Stimulated activated CD8-positive, alpha-beta memory T cell treated with anti-CD3 and anti-CD28 coated beads, Interleukin-15, amount 100 ng/mL, for 24 hours (primary cell): ENCODE measurements at places on chromosomes 4 and X.

DNA sequence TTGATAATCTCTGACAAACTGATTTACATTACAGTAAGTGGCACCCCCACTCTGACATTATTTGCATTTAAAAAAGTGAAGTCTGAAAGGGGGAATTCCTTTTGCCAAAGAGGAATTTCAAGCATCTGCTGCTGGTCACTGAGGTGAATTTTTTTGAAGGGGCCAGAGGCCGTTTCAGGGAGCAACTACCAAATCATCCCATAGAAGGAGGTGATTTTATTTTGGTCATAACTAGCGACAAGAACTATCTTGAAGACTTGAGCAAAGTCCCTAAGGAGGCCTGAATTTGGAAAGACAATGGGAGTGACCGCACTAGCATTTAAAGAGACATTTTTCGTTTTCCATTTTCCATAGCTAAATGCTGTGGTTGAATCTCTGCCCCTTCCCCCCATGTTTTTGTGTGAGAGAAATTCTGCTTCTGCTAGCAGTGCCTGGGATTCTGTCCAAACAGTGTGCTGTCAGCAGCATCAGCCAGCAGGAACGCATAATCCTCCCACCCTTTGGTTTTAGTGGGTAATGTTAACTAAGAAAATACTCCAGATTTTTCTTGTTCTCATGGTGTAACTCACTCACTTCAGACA, 110.1 kb upstream of the MED14 start:
- no peak for DNase-seq

DNA sequence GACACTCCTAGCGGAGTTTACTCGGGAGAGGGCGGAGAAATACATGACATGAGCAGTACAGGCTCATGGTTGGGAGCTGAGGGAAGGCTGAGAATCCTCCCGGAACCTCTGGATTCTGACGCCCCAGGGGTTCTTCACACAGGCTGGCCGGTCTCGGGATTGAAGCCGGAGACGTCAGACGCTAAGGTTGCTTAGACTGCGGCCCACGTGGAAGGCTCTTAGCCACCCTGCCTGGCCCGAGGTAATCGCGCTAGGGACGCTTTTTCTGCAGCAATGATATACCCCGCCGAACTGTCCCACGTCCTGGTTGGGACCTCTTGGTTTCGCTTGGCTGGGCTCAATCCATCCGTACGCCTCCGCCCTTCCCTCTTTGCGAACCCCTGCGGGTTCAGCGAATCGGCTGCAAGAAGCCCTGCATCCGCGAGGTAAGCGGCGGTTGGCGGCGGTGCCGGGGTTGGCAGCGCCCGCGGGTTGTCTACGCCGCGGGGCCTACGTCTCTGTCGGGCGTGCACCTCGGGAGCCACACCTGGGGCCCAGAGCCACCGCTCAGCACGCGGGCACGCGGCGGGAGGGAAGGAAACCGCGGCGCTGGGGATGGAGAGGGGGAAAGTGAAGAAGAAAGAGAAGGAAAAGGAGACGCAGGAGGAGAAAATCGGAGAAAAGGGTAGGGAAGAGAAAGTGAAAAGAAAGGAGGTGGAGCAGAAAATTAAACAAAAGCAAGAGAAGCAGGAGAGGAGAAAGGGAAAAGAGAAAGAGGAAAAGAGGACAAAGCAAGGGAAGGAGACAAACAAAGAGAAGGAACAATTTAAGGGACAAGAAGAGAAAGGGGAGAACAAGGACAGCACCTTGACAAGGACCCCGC, at the start of gene ARL9:
ARL9 (plus strand) TSS at position 523 of the 862 bp plus-strand sequence; CDS start at position 595, 72 bp downstream.
- peak; percentile 31 for DNase-seq

GRCh38 chr4:173746424-173746823, 216.4 kb upstream of the HAND2 start:
- DNase-seq: no peak

DNA sequence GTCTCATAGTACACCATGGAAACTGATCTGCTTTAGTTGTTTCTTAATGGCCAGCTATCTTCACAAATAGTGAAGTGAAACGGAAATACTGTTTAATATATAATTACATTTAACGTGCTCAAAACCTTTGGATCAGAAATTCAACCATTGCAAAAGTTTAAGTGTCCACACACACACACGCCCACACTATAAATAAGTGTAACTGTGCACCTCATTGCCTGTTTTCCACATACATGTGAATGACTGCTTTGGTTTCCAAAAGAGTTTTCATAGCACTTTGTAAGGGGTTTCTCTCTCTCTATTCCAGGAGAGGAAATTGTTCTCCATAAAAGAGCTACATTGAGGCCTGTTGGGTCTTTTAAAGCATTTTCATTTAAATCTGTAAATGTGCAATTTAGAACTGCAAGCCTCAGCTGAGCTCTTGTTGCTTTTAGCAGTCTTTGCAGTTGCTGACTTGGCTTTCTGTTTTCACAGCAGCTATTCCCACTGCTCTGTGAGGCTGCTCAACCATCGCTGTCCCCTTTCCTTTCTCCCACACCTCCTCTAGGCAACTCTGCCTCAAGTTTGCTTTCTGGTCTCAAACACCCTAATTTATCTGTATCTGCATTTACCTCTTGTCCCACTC, 94.5 kb downstream of the RAPGEF2 start:
- no peak for DNase-seq

DNA sequence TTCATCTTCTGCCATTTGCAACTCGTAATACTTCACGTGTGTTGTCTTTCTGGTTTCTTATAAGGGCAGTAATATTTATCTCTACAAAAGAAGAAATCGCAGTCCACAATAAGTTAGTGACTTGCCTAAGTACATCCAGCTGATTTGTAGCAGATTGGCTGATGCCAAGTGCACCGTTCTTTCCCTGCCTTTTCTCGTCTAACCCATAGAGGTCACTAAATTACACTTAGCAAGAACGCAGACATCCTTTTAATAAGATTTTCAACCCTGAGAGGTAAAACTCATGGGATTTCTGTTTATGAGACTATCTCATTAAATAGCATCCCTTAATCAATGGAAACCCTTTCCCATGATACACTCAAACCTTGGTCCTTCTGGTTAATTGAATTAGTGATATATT, 408.6 kb upstream of the ACTRT1 start:
- no peak for DNase-seq

DNA sequence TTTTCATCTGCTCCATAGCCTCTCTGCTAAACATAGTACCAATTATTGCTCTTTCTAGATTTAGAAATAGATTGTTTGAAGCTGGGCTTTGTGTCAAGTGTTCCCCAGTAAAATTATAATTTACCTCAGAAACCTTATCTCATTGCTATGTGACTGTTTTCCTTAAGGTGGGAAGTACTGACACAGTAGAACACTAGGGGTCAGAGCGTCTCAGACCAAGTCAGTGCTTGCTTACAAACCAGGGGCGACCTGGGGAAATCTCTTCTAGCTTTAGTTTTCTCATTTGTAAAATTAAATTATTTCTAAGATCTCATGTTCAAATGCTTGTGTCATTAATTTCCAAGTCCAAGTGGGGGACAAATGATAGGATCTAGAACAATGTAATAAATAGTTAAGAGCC, 360.4 kb downstream of the RAPGEF2 start:
- DNase-seq: no peak

DNA sequence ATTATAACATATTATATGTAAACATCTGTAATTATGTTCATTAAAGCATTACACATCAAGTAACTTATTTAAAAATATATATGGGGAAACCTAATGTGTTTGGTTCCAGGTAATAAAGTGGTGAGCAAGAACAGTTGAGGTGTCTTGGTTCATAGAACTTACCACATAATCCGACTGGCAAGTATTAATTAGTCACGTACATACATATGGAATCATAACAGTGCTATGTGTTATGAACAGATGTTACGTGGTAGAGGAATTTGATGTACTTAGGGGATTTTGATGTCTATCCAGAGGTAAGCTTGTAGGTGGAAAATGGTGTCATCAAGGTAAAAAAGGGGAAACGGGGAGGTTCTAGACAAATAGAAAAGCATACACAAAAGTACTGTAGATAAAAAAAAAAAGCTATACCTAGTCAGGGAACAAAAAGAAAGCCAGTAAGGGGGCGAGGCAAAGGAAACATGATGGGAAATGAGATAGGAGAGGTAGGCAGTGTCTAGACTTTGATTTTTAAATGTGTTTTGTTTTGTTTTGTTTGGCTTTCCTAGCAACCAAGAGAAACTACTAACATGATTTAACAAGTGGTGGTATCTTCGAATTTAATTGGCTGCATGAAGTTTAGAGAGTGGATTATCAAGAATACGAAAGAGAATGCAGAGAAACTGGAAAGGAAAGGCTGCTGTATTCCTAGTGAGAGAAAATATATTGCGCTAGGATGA, 12.6 kb downstream of the DMD start:
- no peak for DNase-seq

DNA sequence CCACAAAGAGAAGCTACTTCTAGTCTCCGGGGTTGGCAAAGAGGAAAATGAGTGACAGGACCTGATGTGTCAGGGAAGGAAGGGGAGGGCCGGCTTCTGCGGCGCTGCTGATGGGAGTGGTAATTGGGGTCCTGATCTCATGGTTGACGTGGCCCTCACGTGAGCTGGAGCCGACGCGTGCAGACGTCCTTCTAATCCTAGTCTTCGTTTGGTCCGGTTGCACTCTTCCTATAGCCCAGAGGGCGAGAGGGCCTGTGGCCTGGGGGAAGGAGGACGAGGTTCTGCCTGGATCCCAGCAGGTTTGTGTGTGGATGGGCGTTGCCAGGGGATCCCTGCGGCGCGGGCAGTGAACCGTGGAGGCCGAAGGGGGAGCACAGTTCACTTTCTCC, at the start of gene ARMCX1:
ARMCX1 (plus strand) TSS at position 186 of the 389 bp plus-strand sequence. CDS start 2,384 bp downstream, outside the sequence.
- no peak for DNase-seq

GRCh38 chr4:141638230-141638629, 1.8 kb downstream of the IL15 start:
- DNase-seq: no peak

- DNase-seq: no peak
Measured at GRCh38 chr4:106766519-106766918, 269.6 kb downstream of the DKK2 start.

GRCh38 chr4:31375936-31376335, 655.8 kb downstream of the PCDH7 start:
- no peak for DNase-seq

DNA sequence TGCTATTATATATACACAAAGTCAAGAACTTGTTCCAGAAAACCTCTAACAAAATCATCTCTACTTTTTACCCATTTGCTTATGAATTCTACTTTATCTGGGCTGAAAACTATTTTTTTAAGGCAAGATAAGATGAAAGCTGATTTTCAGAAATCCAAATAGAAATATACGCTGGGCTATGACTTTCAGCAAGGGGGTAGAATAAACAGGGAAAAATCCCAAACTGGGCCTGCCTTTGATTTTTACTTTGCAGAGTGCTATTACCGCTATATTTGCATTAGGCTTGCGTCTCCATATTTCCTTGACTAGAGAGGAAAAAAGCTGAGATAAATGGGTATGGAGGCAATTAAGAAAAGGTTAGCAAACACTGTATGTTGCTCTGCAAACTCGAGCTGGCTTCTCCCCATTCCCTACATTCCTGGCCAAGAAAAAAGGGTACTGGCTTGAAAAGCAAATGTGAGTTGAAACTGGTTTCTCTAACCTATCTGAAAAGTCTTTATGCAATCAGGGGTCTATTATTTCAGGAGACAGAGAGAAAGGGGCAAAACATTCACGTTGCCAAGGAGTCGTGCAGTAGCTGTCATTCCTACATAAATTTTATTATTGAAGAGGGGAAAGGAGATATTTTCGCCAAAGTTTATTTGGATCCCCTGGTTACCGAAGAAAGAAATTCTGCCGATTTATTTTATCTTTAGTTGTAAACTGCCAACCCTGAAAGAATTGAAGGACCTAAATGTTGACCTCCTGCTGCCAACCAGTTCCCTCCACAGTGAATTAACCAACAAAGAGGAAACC, 2.2 kb downstream of the TMEM47 start:
- DNase-seq: no peak

DNA sequence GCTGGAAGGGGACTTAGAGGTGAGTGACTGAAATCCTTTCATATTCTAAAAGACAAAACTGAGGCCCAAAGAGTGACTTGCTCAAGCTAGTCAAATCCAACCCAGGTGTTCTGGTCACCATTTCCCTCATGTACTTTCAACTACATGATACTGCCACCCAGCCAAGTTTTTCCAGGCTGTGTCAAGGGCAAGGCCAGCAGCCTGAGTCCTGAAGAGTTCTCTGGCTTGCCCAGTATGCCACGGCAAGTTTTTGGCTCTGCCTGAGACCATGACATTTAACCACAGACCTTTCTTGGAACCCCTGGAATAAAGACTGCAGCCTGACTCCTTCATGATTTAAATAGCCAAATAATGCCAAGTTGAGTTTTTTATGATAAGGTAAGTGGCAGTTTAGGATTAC, 10.7 kb upstream of the TMEM164 start:
- DNase-seq: no peak

GRCh38 chr4:149489321-149489720, 326.3 kb downstream of the IQCM start:
- DNase-seq: no peak

DNA sequence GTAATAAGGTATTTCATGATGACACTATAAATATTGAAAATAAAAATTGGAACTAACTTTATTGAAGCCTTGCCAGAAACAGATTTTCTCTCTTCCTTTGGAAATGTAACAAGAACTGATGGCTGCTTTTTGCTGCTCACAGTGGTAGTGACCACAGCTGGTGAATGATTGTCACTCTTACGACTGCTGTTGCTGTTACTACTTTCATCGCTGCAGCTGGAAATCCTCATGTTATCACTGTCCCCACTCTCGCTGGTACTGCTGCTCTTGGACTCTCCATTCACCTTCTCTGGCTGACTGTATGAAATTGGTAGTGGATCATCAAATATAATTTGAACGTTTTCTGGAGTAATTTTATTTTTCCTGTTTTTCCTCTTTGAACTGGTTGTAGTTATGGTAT, 28.5 kb upstream of the COX18 start:
- DNase-seq: no peak

DNA sequence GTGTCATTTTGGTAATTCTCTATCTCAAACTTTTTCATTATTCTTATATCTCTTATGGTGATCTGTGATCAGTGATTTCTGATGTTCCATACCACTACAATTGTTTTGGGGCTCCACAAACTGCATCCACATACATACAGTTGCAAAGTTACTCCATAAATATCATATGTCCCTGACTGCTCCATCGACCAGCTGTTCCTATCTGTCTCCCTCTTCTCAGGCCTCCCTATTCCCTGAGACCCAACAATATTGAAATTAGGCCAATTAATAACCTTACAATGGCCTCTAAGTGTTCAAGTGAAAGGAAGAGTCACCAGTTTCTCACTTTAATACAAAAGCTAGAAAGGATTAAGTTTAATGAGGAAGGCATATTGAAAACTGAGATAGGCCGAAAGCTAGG, 108.7 kb downstream of the ANAPC10 start:
- no peak for DNase-seq

GRCh38 chr4:103719105-103719829, 518 bp downstream of the TACR3 start:
- DNase-seq: no peak

GRCh38 chr4:161916035-161916434, 247.8 kb downstream of the FSTL5 start:
- DNase-seq: no peak

GRCh38 chr4:98775672-98776071, 117.3 kb upstream of the TSPAN5 start:
- DNase-seq: no peak

GRCh38 chr4:90503677-90504076, 376.5 kb downstream of the CCSER1 start:
- DNase-seq: no peak

GRCh38 chr4:6887591-6888371, 21.8 kb upstream of the TBC1D14 start:
- no peak for DNase-seq
